ENCODE measurements at places on chromosomes 2 and 18. TPM values are rescaled to one million over a fixed set of nuclear protein-coding genes. Genes with fewer than 3 reads are reported as not detected.

GRCh38 chr2:205769495-205769850 lies 87.2 kb downstream of the NRP2 start:
- no peaks in the 10 kb centered on the region for H3K27me3 ChIP-seq
- H3K4me3 ChIP-seq: no peak overlapping the region
- peaks cover 42% of the 10 kb centered on the region for H3K4me1 ChIP-seq
- H3K36me3 ChIP-seq: no peaks in the 10 kb centered on the region
- DNase-seq: no peak
- peak overlapping the region; percentile 61 for H3K27ac ChIP-seq

- no peak overlapping the region for H3K4me3 ChIP-seq
- no peaks in the 10 kb centered on the region for H3K36me3 ChIP-seq
- DNase-seq: no peak
- no peaks in the 10 kb centered on the region for H3K4me1 ChIP-seq
- H3K27me3 ChIP-seq: peaks cover 5% of the 10 kb centered on the region
- no peak overlapping the region for H3K27ac ChIP-seq
Observed at GRCh38 chr2:216671791-216672343, 23.5 kb downstream of the IGFBP5 start.

GRCh38 chr18:56148373-56148772 lies 490.0 kb downstream of the TXNL1 start:
- H3K36me3 ChIP-seq: no peaks in the 10 kb centered on the region
- peak; percentile 95 for DNase-seq
- H3K4me1 ChIP-seq: peaks cover 35% of the 10 kb centered on the region
- H3K27ac ChIP-seq: peak overlapping the region; percentile 75

The LYPD6B gene
- 35.7 TPM for total RNA-seq

Measured in SJSA1 (cell line).